ENCODE measurements at places on chromosomes 4 and X.

DNA sequence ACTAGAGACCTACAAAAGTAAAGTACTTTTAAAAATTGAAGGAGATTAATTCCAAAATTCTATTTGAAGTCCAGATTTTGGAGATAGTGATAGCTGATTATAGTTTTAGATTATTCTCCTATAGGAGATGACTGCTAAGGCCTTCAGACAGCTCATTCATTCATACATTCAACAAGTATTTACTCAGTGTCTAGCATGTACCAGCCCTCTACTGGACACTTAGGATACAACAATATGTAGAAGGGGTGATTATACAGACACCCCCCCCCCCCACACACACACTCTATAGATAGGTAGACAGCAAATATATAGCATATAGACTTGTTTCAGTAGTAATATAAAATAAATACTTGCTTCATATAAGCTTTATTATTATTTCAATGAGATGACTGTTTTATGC lies 60.4 kb upstream of the TAF9B start:
- H3K27ac ChIP-seq = no peak overlapping the region
- H3K27me3 ChIP-seq = no peaks in the 10 kb centered on the region
- no peaks in the 10 kb centered on the region for H3K4me1 ChIP-seq
- H3K4me3 ChIP-seq = no peak overlapping the region
- no peaks in the 10 kb centered on the region for H3K36me3 ChIP-seq
- DNase-seq = no peak

DNA sequence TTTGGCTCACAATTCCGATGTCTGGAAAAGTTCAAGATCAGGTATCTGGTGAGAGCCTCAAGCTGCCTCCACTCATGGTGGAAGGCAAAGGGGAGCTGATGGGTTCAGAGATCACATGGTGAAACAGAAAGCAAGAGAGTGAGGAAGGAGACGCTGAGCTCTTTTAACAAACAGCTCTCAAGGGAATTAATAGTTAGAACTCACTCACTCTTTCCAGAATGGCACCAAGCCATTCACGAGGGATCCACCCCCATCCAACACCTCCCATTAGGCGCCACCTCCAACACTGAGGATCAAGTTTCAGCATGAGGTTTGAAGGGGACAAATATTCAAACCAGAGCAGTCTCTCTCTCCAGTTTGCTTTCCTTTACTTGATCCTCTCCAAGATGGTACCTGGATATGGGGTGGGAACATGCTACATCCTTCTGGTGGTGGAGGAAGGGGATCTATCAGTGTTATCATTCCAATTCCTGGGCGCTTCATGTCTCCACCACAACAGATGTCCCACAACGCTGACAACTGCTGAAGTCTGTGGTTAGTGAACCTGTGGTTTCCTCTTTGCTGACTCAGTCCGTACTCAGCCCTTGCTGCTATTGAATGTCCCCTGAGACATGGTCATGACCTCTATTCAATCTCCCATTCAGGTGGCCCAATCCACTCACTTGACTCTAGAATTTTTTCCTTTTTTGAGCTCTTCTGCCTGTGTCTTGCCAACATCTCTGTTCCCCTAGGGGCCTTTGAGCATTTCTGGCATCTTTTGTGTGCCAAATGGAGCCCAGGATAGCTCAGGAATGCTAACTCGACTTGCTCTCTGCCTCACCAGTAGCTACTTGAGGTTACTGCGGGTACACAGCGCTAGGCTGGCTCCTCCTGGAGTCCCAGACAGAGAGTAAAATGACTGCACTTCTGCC lies 395.2 kb downstream of the MID1IP1 start:
- no peak for DNase-seq
- no peaks in the 10 kb centered on the region for H3K27me3 ChIP-seq
- no peak overlapping the region for H3K4me3 ChIP-seq
- peak overlapping the region; percentile 10 for H3K27ac ChIP-seq
- no peaks in the 10 kb centered on the region for H3K36me3 ChIP-seq
- no peaks in the 10 kb centered on the region for H3K4me1 ChIP-seq

- H3K4me1 ChIP-seq = no peaks in the 10 kb centered on the region
- no peak overlapping the region for H3K27ac ChIP-seq
- no peak for DNase-seq
- no peak overlapping the region for H3K4me3 ChIP-seq
- H3K27me3 ChIP-seq = peaks cover 6% of the 10 kb centered on the region
These were observed 9.0 kb upstream of the CLDN34 start for GRCh38 chrX:9958183-9958582.

DNA sequence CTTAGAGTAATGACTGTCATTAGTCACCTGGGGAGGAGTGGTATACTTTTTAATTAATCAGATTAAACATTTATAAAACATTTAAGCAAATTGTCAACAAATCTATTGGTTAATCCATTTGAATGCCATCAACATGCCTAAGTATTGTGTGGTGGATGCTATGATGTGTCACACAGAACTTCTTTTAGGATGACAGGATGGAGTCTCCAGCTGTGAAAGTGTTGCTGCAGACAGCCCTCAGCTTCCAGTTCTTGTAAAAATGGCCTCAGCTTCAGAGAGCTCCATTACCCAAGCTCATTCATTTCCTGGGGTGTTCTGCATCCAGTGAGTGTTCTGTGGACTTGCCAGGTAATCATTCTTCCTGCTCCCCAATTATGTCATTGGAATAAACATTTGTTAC lies 74.3 kb upstream of the CLNK start:
- no peak overlapping the region for H3K4me3 ChIP-seq
- H3K36me3 ChIP-seq = no peaks in the 10 kb centered on the region
- H3K4me1 ChIP-seq = peaks cover 3% of the 10 kb centered on the region
- no peak for DNase-seq

GRCh38 chr4:83552083-83552482 lies 16.2 kb downstream of the GPAT3 start:
- no peaks in the 10 kb centered on the region for H3K27me3 ChIP-seq
- H3K4me3 ChIP-seq = no peak overlapping the region
- H3K27ac ChIP-seq = no peak overlapping the region
- DNase-seq = no peak
- no peaks in the 10 kb centered on the region for H3K36me3 ChIP-seq

GRCh38 chrX:115642895-115643530 lies 82.0 kb downstream of the PLS3 start:
- peak overlapping the region; percentile 49 for H3K27ac ChIP-seq
- no peak overlapping the region for H3K4me3 ChIP-seq
- no peaks in the 10 kb centered on the region for H3K27me3 ChIP-seq
- H3K4me1 ChIP-seq = no peaks in the 10 kb centered on the region
- no peak for DNase-seq

GRCh38 chr4:136383082-136383481 lies 1149.2 kb downstream of the PCDH18 start:
- H3K4me3 ChIP-seq = no peak overlapping the region
- H3K27me3 ChIP-seq = no peaks in the 10 kb centered on the region
- no peak overlapping the region for H3K27ac ChIP-seq
- no peaks in the 10 kb centered on the region for H3K36me3 ChIP-seq
- H3K4me1 ChIP-seq = no peaks in the 10 kb centered on the region
- no peak for DNase-seq

DNA sequence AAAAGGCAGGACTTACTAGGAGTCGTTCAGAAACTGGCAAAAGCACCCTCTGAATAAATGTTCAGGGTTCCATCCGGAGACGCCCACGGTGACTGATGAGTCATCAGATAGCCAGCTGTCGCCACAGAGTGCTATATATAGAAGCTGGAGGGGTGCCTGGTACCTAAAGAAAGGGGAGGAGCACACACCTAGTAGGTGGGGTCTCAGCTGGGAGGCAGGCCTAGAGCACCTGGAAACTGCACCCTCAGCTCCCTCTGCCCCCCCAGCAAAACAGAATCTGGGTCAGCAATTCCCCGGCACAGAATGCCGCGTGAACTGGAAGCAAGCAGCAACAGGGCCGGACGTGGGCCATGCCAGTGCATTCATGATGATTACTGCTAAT lies 242.0 kb downstream of the BCOR start:
- peaks cover 54% of the 10 kb centered on the region for H3K27me3 ChIP-seq
- H3K36me3 ChIP-seq = no peaks in the 10 kb centered on the region
- H3K4me3 ChIP-seq = no peak overlapping the region
- H3K27ac ChIP-seq = no peak overlapping the region

GRCh38 chrX:132622130-132622529 lies 133.3 kb upstream of the MBNL3 start:
- H3K4me1 ChIP-seq = no peaks in the 10 kb centered on the region
- H3K36me3 ChIP-seq = no peaks in the 10 kb centered on the region
- H3K4me3 ChIP-seq = no peak overlapping the region
- DNase-seq = no peak
- H3K27me3 ChIP-seq = no peaks in the 10 kb centered on the region

GRCh38 chr4:38672397-38673129 lies 8.6 kb downstream of the KLF3 start:
- H3K4me3 ChIP-seq = no peak overlapping the region
- H3K36me3 ChIP-seq = no peaks in the 10 kb centered on the region
- H3K27ac ChIP-seq = peak overlapping the region; percentile 88
- DNase-seq = no peak
- H3K27me3 ChIP-seq = no peaks in the 10 kb centered on the region
- peaks cover 11% of the 10 kb centered on the region for H3K4me1 ChIP-seq

DNA sequence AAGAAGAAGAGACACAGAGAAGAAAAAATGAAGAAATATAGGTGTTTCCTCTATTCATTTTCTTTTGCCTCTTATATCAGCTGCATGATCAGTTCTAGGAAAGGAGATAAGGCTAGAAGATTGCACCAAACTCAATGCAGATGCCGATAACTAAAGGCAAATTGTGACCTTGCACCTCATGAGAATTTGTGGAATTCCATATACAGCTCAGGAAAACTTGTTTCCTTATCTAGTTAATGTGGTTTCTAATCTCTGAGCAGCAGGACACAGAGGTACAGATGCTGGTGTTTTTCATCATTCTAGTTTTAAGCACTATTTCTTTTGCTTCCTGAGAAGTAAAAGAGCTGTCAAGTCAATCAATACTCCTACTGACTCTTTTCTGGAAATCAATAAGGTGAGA lies 104.6 kb upstream of the NWD2 start:
- no peak overlapping the region for H3K4me3 ChIP-seq
- H3K4me1 ChIP-seq = no peaks in the 10 kb centered on the region
- no peak for DNase-seq
- no peaks in the 10 kb centered on the region for H3K36me3 ChIP-seq
- H3K27ac ChIP-seq = no peak overlapping the region

- DNase-seq = no peak
- no peak overlapping the region for H3K27ac ChIP-seq
- no peaks in the 10 kb centered on the region for H3K27me3 ChIP-seq
- H3K4me1 ChIP-seq = no peaks in the 10 kb centered on the region
- H3K4me3 ChIP-seq = no peak overlapping the region
- H3K36me3 ChIP-seq = no peaks in the 10 kb centered on the region
These were observed 634.2 kb upstream of the FAT1 start for GRCh38 chr4:187357821-187358220.

GRCh38 chrX:33808636-33809035 lies 323.5 kb downstream of the FAM47A start:
- no peak overlapping the region for H3K4me3 ChIP-seq
- H3K36me3 ChIP-seq = no peaks in the 10 kb centered on the region
- peaks cover 6% of the 10 kb centered on the region for H3K27me3 ChIP-seq
- H3K27ac ChIP-seq = no peak overlapping the region

- H3K4me1 ChIP-seq = no peaks in the 10 kb centered on the region
- H3K27ac ChIP-seq = no peak overlapping the region
- no peak overlapping the region for H3K4me3 ChIP-seq
- H3K36me3 ChIP-seq = no peaks in the 10 kb centered on the region
- H3K27me3 ChIP-seq = no peaks in the 10 kb centered on the region
These were observed 24.5 kb downstream of the DAPP1 start for GRCh38 chr4:99841129-99841528.

DNA sequence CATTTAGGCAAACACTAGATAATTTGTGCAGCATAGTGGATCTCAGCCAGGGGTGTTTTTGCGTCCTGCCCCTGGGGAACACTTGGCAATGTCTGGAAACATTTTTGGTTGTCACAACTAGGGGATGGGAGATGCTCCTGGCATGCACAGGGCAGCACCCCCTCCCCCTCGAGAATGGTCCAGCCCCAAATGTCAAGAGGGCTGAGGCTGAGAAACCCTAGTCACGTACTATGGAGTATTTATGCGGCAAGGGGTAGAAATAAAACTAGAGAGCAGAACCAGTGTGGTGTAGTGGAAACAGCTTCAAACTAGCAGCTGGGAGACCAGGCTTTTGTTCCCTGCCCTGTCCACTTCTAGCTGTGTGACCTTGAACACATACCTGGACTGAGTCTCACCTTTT lies 38.2 kb upstream of the CLCN4 start:
- no peaks in the 10 kb centered on the region for H3K36me3 ChIP-seq
- no peaks in the 10 kb centered on the region for H3K4me1 ChIP-seq

- no peaks in the 10 kb centered on the region for H3K4me1 ChIP-seq
- peak; percentile 65 for DNase-seq
- peak overlapping the region; percentile 88 for H3K27ac ChIP-seq
- no peaks in the 10 kb centered on the region for H3K36me3 ChIP-seq
These were observed 11.0 kb downstream of the TRMT44 start for GRCh38 chr4:8451440-8452182.

DNA sequence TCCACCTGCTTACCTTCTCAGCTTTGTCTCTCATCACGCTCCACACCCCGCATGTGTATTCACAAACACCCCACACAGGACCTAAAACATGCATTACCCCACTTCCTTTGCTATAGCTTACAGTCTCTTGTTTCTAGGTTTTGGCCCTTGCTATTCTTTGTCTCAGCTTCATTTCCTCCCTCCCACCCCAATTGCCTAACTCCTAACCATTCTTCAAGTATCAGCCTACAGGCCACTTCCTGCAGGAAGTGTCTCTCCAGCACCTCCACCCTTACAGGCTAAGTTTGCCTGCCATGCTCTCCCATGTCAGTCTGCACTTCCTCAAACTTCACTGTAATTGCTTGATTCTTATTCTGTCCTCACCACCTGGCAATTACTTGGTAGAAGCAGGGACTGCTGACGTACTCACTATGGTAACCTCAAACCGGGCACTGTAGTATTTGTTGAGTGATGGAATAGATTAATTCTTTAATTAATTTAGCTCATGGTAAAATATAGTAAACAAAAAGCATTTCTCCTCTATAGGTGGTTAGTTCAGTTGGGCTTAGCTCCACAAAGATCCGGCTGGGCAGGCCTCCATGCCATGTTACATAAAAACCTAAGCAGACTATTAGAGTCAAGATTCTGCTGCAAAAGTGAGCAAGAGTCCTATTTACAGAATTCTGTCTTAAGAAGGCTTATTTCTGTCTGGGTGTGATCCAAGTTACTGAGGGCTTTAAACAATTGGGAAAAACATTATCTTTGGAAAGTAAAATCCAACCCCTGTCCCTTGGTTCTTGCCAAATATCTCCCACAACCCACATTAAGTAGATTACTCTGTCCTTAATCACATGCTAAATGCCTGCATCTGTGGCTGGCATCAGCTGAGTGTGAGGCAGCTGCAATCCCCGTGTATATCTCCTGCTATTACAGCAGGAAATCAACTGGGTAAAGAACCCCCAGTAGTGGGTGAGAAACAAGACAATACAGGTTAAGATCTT lies 124.7 kb upstream of the CPEB2 start:
- no peak overlapping the region for H3K4me3 ChIP-seq
- DNase-seq = peak; percentile 38
- H3K27me3 ChIP-seq = no peaks in the 10 kb centered on the region
- no peaks in the 10 kb centered on the region for H3K36me3 ChIP-seq

DNA sequence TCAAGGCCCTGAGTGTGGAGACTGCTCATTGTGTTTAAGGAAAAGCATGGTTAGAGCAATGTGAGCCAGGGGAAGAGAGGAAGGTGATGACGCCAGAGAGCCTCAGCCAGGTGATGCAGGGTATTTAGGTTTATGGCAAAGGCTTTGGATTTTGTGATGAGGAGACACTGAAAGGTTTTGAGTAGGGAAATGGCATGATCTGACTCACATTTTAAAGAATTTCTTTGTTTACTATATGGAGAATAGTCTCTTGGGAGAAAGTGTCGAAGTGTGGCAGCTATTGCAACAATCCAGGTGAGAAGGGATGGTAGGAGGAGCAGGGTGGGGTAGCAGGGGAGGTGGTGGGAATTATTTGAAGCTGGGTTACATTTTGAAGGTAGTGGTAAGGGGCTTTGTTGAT lies 293.4 kb upstream of the IGFBP7 start:
- H3K27me3 ChIP-seq = no peaks in the 10 kb centered on the region
- H3K4me3 ChIP-seq = no peak overlapping the region
- no peaks in the 10 kb centered on the region for H3K36me3 ChIP-seq
- no peaks in the 10 kb centered on the region for H3K4me1 ChIP-seq
- no peak for DNase-seq
